Endothelial cell (in vitro differentiated cells): ENCODE measurements at places on chromosomes 4 and X.

DNA sequence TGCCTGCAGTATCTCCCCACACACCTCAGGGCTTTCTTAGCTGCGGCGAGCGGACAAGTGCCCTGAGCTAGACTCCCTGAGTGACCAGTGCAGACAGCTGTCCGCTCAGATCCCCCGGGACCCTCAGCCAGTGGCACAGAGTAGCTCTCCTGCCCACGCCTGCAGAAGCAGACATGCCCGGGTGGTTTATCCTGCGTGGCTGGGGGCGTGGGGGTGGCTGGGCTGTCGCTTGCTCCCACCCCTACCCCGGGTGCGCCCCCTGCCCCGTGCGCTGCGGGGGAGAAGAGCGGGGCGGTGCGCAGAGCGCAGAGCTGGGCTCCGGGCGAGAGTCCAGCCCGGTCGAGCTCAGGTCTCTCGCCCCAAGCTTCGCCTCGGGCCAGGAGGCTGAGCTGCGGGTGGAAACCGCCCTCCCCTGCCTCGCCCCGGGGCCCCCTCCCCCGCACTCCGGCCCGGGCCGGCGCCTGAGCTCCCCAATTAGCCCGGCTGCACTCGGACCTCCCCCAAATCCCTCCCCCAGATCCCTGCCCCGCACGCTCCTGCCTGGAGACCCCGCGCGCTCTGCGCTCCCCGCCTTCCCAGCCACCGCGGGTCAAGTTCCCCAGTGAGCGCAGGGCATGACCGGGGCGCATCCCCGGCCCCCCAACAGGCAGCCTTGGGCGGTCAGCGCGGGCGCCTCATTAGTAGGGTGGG lies 11.7 kb upstream of the SHOX start:
- H3K36me3 ChIP-seq = peaks cover 35% of the 10 kb centered on the region
- H3K4me3 ChIP-seq = peak overlapping the region; percentile 71
- peaks cover 30% of the 10 kb centered on the region for H3K27me3 ChIP-seq
- no peak for DNase-seq
- peak overlapping the region; percentile 14 for H3K27ac ChIP-seq
- no peaks in the 10 kb centered on the region for H3K4me1 ChIP-seq

DNA sequence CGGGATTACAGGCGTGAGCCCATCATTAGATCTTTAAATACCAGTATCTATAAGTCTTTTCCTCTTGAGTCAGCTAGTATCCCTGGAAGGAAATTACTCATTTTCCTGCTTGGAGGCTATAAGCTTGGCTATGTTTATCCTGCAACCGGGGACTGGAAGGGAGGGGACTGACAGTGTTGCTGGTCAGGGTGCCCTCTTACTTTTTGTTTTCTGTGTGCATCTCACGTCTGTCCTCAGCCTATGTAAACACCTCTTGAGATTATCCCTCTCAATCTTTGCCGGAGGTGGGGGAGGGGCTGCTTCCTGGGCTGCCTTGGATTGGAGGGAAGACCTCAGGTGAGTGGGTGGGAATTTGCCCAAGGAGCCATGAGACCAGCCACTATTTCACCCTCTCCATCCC lies 37.0 kb downstream of the HTT start:
- H3K36me3 ChIP-seq = peaks cover 49% of the 10 kb centered on the region
- H3K4me3 ChIP-seq = no peak overlapping the region
- peaks cover 5% of the 10 kb centered on the region for H3K27me3 ChIP-seq
- DNase-seq = peak; percentile 18

DNA sequence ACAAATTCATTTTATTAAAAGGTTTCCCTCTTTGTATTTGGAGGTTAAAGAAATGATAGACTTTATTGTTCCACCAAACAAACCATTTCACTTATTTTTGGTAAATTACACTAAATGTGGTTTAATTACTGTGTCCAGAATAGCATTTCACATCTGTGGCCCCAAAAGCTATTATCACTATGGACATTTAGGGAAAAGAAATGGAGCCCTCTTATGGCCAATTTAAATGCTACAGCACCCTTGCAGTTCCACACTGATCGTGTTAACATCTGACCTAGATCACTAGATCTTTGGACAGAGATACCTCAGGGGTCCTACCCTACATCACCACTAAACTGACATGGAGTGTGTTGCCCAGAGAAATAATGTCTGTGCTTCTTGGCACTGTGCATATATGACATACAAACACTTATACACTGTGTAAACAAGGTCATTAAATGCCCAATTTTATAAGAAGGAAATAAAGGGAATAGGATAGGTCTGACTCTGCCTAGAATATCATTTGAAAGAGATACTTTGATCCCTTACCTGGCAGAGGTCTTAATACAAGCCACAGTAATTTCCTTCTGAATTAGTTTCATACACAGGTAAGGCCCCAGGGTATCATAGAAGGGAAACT lies 163.9 kb downstream of the KDR start:
- no peaks in the 10 kb centered on the region for H3K36me3 ChIP-seq
- peaks cover 23% of the 10 kb centered on the region for H3K4me1 ChIP-seq
- no peaks in the 10 kb centered on the region for H3K27me3 ChIP-seq
- no peak overlapping the region for H3K27ac ChIP-seq
- H3K4me3 ChIP-seq = no peak overlapping the region

- peaks cover 4% of the 10 kb centered on the region for H3K36me3 ChIP-seq
- H3K4me1 ChIP-seq = peaks cover 9% of the 10 kb centered on the region
- H3K27me3 ChIP-seq = peaks cover 2% of the 10 kb centered on the region
Observed at GRCh38 chrX:57453901-57454300, 137.9 kb upstream of the ZXDB start.

- no peaks in the 10 kb centered on the region for H3K27me3 ChIP-seq
- H3K4me3 ChIP-seq = no peak overlapping the region
- no peak for DNase-seq
- H3K36me3 ChIP-seq = no peaks in the 10 kb centered on the region
- H3K4me1 ChIP-seq = peaks cover 4% of the 10 kb centered on the region
Observed at GRCh38 chrX:16487620-16488385, 162.2 kb upstream of the S100G start.
